ENCODE measurements at places on chromosomes 2 and 18.

- no peak for DNase-seq
These were observed 72.0 kb upstream of the MRPS9 start for GRCh38 chr2:104965900-104966299.

GRCh38 chr2:181468811-181469210 lies 11.6 kb downstream of the ITGA4 start:
- DNase-seq: no peak

DNA sequence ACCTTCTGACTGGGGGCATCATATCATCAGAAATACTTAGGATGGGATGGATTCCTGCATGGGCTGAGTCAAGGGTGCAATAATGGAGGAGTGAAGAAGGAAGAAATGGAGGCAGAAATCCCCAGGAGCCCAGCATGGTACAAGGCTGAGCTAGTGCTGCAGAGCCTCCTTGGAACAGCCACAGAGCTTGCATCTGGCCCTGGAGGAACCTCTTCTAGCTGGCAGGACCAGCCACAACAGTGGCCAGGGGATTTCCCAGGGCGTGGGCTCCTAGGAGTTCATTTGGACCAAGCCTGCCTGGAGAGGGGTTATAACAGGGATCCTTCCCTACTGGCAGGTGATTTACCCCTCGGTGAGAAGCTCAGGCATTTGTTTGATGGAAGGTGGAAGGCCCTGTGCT lies 4.7 kb upstream of the IL37 start:
- no peak for DNase-seq

- DNase-seq: no peak
These were observed 35.0 kb downstream of the SIGLEC15 start for GRCh38 chr18:45860492-45860891.

- no peak for DNase-seq
These were observed 751.2 kb downstream of the CNTNAP5 start for GRCh38 chr2:124776332-124776731.
